Left lobe of liver (tissue), 2 donors: ENCODE measurements at places on chromosomes 3 and 15. TPM values are rescaled to one million over a fixed set of nuclear protein-coding genes. Genes with fewer than 3 reads are reported as not detected.

The ITGA11 gene
- 0.88 TPM for total RNA-seq

The SLC24A5 gene
- not detected for total RNA-seq

- DNase-seq, result no peak
Observed at GRCh38 chr3:161740421-161740820, 243.8 kb downstream of the OTOL1 start.

DNA sequence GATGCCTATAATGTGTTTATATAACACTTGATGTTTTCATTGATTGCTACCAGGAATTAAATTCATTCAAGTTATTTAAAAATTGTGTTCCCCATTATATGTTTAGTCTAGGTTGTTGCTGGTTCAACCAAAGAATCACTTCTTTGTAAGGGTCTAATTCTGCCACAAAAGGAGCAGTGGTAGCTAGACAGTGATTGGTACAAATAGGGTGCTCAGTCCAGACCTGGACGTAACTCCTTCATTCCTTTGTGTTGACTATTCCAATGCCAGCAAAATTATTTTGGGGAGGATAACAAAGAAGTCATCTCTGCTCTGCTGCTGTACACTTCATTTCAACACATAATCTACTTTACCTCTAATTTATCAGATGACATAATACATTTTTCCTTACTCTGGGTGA is 1.2 kb downstream of the CHMP2B start:
- DNase-seq, result no peak

GRCh38 chr3:50666837-50667236 is 7.9 kb upstream of the DOCK3 start:
- no peak for DNase-seq

DNA sequence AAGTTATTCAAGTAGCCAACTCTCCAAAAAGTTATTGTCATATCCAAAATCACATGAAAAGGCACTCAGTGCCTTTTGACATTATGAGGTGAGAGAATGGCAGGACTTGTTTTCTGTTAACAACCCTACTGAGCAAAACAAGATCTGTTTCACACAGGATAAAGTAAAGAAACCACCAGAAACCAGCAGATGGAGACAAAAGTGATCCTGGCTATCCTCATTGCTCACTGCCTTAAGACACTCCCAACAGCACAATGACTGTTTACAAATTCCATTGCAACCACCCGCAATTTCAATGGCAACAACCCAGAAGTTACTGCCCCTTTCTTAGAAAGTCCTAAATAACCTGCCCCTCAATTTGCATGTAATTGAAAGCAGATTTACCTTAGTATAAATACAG is 352.6 kb upstream of the NDN start:
- no peak for DNase-seq
